ENCODE measurements at places on chromosomes 3 and 15.

GRCh38 chr3:81217101-81217500, 544.3 kb downstream of the GBE1 start:
- no peak for DNase-seq

DNA sequence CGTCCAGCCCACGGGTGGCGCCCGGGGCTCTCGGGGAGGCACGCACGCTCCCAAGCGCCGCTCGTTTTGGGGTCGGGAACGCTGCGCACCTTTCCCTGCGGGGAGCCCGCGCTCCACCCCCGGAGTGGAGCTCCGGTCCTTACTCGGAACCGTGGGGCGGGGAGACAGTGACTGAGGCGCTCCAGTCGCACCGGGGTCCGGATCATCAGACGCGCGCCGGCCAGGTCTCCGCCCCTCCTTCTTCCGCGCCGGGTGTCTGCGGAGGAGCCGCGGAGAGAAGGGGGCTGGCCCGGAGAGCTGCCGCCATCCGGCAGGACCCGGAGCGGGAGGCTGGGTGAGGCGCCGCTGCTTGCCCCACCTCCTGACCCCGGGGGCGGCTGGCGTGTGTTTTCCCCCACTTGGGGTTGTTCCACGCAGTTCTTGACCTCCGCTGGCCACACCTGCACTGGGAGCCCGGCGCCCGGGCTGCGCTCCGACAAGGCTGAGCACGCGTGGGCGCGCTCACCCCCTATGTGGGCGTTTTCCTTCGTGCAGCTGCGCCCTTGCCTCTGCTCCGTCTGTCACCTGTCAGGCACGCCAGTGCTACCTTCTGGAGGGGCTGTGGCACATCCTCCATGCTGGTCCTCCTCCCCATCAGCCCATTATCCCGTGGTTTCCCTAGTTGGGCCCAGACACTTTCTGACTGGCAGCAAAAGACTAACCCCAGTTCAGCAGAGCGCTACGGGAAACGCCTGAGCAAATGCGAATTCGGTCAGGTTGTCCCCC, at the start of gene MCF2L2:
Gene MCF2L2 (minus strand): TSS at position 173 of the 765 bp plus-strand sequence. CDS start 642 bp downstream, outside the sequence.
- no peak for DNase-seq

DNA sequence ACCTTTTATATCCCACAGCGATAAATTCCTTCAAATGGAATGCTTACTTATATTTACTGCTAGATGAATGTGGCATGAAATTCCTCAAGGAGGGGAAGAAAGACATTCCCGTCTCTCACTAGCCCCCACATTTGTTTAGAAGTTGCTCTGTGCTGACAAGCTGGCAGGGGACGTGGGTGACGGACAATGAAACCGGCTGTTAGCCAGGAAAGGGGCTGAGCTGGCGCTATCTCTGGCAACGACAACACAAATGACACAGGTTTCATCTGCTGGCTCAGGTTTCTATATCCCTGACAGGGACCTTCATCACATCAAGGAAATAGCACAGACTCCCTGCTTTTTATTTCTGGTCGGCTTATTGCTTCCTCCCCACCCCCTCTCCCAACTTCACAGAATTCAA, 15.8 kb downstream of the RUVBL1 start:
- no peak for DNase-seq

GRCh38 chr3:190076136-190076535, 44.6 kb downstream of the P3H2 start:
- peak; percentile 84 for DNase-seq

- DNase-seq = no peak
Measured at GRCh38 chr3:192636517-192637444, 90.6 kb downstream of the FGF12 start.

- DNase-seq = no peak
Measured at GRCh38 chr3:148459931-148460513, 237.7 kb upstream of the AGTR1 start.

- DNase-seq = no peak
Measured at GRCh38 chr3:12127391-12127790, 31.3 kb downstream of the TIMP4 start.

DNA sequence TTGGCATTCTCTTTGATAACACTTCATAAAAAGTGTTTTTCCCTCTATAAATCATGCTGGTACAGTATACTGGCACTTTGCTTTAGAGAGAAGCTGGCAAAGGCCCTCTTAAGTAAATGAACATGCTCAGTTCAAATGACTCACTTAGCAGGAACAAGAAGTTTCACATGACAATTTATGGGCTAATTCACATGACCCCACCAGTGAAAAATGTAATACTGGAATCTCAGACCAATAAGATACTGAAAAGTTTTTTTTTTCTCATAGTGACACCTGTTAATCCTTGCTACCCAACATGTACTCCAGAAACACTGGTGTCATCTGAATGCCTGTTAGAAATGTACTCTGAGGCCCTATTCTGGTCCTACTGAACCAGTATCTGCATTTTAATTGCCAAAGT, 13.9 kb downstream of the BTBD1 start:
- DNase-seq = no peak

- no peak for DNase-seq
Measured at GRCh38 chr3:185149591-185149990, 3.3 kb downstream of the C3orf70 start.

- DNase-seq = no peak
Measured at GRCh38 chr15:71885390-71885789, 75.0 kb downstream of the NR2E3 start.

GRCh38 chr15:91562698-91563097, 290.8 kb upstream of the SLCO3A1 start:
- no peak for DNase-seq

GRCh38 chr3:87025661-87026645, 35.0 kb upstream of the VGLL3 start:
- no peak for DNase-seq

GRCh38 chr3:98691897-98692296, 71.2 kb upstream of the ST3GAL6 start:
- DNase-seq = no peak

DNA sequence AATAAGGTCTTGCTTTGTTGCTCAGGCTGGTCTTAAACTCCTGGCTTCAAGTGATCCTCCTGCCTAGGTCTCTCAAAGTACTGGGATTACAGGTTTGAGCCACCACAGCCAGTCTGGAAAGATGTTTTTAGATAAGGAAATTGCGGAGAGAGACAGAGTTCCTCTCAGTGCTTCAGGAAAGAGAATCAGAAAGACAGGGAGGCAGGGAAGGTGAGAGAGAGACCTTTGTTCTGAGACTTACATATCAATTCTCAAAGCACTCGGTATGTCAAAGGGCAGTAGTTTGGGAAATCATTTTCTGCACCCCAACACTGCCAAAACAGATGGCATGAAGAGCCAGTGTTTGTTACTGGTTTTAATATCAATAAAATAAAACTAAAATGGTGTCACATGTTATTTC, 13.1 kb upstream of the GCNT3 start:
- DNase-seq = no peak

- DNase-seq = no peak
Measured at GRCh38 chr3:136535906-136536305, 216.3 kb downstream of the STAG1 start.

- DNase-seq = no peak
Measured at GRCh38 chr3:179425075-179425474, 26.2 kb downstream of the GNB4 start.

Data from fibroblast of skin of left quadriceps (primary cell).